ENCODE measurements at places on chromosomes 3 and 15.

GRCh38 chr3:80094589-80094988 lies 326.8 kb upstream of the ROBO1 start:
- no peak for DNase-seq

DNA sequence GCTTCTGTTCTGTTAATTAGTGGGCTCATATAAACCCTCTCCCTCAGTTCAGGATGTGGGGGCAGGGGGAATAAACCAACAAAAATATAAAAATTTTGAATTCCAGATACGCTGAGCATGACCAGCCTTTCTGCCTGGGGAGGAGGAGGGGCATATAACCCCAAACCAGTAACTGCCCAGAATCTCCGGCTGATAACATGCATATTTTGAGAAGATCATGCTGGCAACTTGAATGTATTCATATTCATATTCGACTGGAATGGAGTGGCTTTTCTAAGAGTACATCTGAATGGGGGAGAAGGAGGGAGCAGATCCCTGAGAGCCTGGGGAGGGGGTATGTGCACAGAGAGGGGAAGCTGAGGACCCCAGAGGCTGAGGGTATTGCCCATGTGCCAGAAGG lies 54.5 kb upstream of the LCTL start:
- DNase-seq, result no peak

DNA sequence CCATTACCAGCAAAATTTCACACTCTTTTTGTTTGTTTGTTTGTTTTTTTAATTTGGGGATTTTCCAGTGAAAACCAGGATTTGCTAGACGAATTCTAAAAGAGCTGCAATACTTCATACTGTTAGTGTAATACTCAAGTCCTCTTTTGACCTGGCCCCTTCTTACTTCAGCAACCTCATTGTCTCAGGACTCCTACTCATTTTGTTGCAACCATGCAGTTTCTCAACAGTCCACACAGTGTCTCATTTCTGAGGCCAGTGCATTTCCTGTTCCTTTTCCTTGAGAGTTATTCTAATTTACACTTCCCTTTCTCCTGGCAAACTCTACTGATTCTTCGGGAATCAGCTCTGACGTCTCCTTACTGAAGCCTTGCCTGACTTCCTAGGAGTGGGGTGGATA lies 35.6 kb downstream of the NSUN3 start:
- DNase-seq, result peak; percentile 9

DNA sequence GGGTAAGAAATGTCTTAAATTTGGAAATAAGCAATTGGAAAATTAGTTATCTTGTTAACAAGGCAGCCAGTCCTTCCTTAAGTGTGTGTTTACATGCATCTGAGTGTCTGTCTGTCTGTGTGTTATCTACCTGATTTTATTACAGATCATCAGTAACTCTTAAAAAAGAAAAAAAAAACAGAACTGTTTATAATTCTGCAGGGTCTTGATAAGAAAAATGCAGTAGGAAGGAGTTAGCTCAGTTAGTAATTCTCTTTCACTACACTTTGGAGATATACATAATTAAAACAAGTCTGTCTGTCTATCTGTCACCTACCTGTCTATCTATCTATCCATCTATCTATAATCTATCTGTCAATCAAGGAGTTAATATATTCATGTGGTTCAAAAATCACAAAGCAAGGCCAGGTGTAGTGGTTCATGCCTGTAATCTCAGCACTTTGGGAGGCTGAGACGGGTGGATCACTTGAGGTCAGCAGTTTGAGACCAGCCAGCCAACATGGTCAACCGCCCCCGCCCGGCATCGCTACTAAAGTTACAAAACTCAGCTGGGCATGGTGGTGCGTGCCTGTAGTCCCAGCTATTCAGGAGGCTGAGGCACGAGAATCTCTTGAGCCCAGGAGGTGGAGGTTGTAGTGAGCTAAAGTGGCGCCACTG lies 135.5 kb upstream of the SGO1 start:
- no peak for DNase-seq

DNA sequence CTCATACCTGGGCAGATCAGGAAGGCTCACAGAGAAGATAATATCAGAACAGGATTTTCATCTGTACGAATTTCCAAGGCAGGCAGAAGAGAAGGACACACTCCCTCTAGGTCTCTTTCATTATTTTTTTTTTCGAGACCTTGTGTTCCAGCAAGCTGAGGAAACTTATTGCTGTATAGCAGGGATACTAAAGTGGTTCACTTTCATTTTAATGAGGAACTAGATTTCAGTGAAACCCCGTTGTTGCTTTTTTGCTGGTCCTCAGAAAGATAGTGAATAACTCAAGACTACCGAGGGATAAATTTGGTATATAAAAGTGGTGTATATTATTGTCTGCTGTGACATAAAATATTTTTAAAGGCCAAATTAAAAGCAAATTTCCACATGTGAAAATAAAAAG lies 24.6 kb downstream of the MEIS2 start:
- no peak for DNase-seq

DNA sequence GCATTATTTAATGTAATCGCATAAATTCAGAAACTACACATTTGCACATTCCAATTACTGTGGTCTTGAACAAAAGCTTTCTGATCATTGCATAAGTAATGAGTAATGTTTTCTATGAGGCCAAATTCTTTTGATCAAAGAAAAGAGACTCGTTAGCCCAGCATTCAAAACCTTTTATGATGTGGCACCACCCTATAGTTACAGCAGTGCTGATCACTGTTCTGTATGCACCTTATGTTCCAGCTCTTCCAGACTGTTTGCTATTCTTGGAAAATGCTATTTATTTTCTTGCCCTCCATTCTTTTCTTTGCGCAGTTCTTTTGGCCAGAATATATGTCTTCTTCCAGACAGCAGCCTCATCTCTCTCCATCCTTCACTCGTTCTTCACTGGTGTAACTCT lies 42.3 kb downstream of the MAP3K13 start:
- DNase-seq, result no peak

- DNase-seq, result peak; percentile 10
These were observed 39.2 kb downstream of the RAB27A start for GRCh38 chr15:55250392-55250791.

DNA sequence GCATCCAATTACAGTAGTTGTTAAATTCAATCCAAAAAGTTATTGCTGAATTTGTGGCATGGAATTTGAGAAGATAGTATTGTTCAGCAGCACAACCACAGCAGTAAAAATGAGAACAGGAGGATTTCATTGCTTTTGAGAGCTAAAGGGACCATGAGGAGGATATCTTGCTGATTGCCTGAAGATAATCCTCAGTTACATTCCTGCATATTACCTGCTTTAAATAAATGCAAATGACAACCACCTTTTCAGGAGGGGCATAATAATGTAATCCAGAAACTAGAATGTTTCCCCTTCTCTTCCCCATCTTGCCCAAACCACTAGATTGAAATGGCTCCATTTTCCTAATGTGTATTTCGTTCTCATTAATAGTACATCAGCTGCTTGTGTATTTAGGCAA lies 35.2 kb upstream of the SLC2A2 start:
- no peak for DNase-seq

GRCh38 chr3:174581558-174581957 lies 277.6 kb upstream of the NAALADL2 start:
- DNase-seq, result no peak

- no peak for DNase-seq
These were observed 116.0 kb downstream of the TBC1D5 start for GRCh38 chr3:17626395-17626794.

GRCh38 chr15:66912001-66912400 lies 153.4 kb upstream of the SMAD3 start:
- DNase-seq, result peak; percentile 74

DNA sequence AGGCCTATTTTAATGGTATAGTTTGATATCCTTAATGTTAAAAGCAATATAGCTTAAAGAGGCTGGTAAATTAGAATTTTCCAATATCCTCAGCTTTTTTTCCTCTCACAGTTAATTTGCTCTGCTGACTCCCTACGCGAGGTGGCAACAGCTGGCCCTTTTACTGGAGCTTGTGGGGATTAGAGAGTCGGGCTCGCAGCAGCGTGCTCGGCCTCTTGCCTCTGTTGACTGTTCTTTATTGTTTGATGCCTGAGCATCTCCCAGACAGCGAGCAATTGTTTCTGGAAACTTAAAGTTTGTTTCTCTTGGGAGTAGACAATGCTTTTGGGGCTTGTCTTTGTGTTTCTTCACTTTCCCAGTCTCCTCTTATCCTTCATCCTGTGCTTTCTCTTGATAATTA lies 80.8 kb downstream of the OPA1 start:
- DNase-seq, result peak; percentile 85

DNA sequence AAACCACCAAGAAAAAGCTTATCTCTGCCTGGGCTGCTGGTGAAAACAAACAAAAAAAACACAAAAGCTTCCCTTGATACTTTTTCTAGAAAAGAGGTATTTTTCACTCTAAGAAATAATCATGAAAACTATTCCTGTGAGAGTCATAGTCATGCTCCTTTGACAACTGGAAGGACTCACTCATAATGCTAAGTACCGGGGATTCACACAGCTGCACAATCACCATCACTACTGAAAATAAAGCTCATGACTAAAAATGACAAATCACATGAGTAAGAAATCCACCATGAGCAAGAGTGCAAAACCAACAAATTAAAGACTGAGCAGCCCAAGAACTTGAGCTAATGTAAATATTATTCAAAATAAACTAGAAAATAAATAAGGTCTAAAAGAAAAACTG lies 10.6 kb upstream of the POU1F1 start:
- DNase-seq, result no peak

- no peak for DNase-seq
These were observed 71.9 kb downstream of the MRPL46 start for GRCh38 chr15:88395241-88395640.

- DNase-seq, result peak; percentile 68
These were observed 10.7 kb downstream of the IGF1R start for GRCh38 chr15:98658831-98659699.

DNA sequence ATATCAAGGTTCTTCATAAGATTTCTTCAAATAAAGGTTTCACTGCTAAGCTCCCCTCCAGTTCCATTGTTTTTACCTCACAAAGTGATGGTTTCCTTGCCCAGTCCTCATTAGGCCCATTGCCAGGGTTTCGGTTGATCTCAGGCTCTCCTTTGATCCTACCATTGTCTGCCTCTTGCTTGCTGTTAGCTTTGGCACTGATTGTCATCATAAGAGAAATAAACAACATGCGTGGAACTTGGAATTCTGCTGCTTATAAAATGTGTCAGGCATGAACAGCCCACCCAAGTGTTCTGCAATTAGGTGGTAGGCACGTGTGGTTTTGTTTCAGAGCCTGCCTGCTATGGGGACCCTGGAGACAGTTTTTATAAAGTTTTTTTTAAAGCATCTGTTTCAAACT lies 107.6 kb upstream of the BFSP2 start:
- no peak for DNase-seq

DNA sequence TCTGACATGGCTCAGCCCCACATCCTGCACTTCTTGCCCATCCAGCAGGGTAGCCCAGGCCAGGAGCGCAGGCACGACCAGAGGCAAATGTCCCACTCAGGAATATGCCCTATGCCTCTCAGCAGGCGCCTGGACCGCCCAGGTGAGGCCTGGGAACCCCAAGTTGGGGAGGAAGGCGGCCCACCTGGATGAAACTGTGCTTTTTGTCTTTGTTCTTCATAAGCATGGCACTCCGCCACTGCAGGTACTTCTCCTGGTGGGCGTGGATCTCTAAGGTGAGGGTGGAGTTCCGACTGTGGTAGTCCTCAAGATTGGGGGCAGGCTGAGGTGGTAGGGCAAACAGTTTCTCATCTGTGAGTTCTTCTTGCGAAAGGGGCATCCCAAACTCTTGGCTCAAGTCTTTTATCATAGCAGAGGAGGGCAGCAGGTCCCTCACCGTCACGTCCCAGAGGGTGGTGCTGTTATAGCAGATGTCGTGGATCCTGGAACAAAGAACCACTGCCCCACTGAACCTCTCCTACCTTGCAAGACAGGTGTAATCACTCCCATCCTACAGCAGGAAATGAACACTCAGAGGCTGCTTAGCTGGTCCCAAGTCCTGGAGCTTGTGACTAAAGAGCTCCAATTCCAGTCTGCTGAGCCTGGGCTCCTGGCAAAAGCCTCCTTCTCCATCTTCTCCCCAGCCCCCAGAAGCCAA lies 53.2 kb downstream of the ACAD9 start:
- DNase-seq, result no peak
